Astrocyte (in vitro differentiated cells and primary cell): ENCODE measurements at places on chromosomes 7 and 10.
A peak's percentile ranks its signal among the peaks of the same experiment; 100 is the strongest.

GRCh38 chr7:44622342-44623151, 16.1 kb downstream of the OGDH start:
- DNase-seq: no peak

DNA sequence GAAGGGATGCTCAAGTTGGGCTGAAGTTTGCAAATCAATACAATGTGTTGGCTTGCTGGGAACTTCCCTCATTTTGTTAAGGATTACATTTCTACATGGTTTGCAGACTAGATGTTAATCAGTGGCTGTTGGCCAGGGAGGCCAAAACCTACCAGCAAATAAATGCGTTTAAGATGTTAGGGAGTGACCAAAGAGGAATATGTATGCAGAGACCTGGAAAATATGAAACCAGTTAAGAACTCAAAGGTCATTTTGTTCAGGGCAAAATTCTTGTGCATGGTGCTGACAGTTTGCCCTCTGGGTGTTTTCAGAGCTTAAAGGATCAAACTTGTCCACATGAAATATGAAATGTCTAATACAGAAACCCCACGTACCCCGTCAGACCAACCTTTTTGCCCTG, 30.3 kb downstream of the GATA3 start:
- no peak for DNase-seq

- no peak for DNase-seq
These were observed 46.4 kb upstream of the LEP start for GRCh38 chr7:128194533-128195282.

GRCh38 chr10:125134483-125134848, 25.9 kb downstream of the CTBP2 start:
- DNase-seq: no peak

GRCh38 chr10:8056378-8056777, 1.9 kb downstream of the GATA3 start:
- DNase-seq: no peak

DNA sequence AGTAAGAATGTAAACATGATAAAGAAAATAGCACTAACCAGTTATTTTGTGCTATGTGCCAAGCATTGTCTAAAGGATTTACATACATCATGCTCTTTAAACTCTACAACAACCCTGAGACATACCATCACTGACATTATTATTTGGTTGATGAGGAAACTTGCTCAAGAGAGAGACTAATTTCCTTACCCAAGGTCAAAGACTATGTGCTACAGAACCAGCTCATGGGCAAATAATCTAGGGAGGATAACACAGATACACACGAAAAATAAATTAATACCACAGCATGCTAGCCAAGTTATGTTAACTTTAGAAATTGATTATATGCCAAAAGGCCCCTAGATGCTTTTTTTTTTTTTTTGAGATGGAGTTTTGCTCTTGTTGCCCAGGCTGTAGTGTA, 2.7 kb downstream of the ANKRD16 start:
- no peak for DNase-seq

- DNase-seq: no peak
These were observed 6.4 kb upstream of the GOLGA7B start for GRCh38 chr10:97843281-97843671.

DNA sequence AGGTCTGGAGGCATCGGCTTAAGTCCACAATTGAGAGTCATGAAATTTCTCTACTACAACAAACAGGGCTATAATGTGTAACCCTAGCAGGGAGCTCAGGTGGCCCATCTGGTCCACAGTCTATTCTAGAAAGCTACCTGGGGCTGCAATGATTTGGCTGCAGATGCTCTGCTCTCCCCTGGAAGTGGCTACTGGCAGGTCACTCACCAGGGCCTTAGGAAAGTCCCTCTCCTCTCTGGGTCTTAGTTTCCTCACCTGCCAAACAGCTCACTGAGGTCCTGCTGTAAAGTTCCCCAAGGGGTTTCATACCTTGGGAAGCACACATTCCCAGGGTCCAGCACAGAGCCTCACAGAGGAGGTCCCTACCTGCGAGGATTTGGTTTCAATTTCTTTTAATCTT, 2.5 kb downstream of the IGFBP3 start:
- no peak for DNase-seq

GRCh38 chr7:11457419-11457818, 374.6 kb downstream of the THSD7A start:
- DNase-seq: no peak

DNA sequence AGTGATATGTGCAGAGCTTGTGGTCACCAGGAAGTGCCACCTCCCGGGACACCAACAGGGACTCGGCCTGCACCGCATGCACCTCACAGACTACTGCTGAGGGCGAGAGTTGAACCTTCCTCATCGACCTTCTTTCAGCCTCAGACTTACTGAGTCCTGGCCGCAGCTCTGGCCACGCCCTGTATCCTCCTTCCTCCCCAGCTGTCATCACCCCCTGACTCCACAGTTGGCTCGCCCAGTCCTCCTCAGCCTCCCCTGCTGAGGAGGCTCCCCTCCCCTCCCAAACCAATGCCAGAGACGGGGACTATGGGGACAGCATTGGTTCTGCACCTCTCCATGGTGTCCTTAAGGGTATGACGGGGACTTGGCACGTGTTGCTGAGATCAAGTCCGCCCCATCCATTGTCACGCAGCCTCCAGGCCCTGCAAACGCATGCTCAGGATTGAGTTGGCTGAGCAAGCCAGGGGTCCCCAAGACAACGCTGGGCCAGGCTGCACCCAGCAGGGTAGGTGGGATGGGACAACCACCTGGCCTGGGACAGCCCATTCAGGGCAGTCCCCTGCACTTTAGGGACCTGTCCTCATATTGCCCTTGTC, 49.0 kb downstream of the YKT6 start:
- no peak for DNase-seq

GRCh38 chr7:145151676-145152075, 315.8 kb upstream of the TPK1 start:
- no peak for DNase-seq

DNA sequence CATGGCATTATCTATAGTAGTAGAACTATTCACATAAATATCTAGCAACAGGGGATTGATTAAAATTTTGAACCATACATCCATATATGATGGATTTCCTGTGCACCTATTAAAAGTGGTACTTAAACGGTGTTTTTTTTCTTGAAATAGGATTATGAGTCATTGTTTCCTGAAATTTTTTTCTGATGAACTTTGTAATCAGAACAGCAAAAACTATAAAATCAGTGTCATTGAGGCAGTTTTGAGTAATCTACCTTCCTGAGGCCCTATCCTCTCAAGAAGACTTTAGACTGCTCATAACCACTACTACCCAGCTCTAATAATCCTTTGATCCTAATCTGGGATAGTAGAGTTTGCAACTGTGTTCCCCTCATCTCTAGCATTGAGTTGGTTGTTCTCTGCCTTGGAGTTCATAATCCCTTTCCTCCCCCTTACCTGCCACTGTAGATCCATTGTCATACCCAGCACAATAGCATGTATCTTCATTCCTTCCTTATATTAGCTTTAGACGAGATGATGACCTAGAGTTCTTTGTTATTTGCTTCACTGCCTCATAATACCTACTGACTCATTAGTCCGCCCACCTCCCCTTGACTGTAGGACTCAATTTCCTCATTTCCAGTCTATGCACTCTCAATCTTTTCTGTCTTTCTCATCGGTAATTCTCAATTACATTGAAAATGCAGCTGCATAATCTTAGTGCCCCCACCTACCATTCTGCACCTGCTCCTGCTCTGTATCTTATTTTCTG, 133.4 kb downstream of the LRRC4 start:
- peak; percentile 64 for DNase-seq
